ENCODE measurements at places on chromosomes 16 and 17.

DNA sequence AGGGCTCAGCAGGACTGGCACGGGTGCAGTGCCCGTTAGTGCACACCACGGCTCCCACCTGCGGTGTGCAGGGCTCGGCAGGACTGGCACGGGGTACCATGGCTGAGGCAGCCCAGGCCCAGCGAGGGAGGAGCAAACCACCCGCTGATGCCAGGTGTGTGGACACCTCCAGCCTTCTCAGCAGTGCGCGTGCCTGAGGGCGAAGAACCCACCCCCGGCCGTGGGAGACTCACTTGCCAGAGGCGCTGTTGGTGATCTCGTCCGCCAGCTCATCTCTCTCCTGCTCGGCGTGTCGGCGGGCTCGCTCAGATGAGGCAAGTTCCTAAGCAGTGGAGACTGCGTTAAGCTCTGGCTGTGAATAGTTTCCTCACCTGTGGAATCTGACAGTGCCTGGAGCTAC lies 45.4 kb downstream of the NDEL1 start:
- no peak for DNase-seq
- H3K36me3 ChIP-seq, result peaks cover 65% of the 10 kb centered on the region
- no peak overlapping the region for H3K4me3 ChIP-seq
- H3K4me1 ChIP-seq, result no peaks in the 10 kb centered on the region
- H3K27me3 ChIP-seq, result no peaks in the 10 kb centered on the region

DNA sequence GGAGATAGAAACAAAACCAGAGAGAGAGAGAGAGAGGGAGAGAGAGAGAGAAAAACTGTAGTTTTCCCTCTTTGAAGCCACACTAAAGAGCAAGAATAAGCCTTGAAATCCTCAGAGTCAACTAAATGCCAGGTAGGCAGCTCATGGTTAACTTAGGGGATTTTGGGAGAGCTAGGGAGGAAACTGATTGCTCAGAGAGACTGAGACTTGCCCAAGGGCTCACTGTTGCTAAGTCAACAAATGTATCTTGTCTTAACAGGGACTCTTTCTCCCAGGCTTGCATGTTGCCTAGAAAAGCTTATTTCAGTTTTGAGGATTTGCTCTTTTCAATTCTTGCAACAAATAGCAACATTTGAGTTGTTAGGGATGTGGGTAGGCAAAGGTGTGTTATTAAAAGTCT lies 4.5 kb upstream of the SLC5A11 start:
- peaks cover 4% of the 10 kb centered on the region for H3K27me3 ChIP-seq
- H3K4me1 ChIP-seq, result no peaks in the 10 kb centered on the region
- no peaks in the 10 kb centered on the region for H3K36me3 ChIP-seq
- no peak overlapping the region for H3K4me3 ChIP-seq

- H3K4me3 ChIP-seq, result no peak overlapping the region
- DNase-seq, result no peak
- peaks cover 4% of the 10 kb centered on the region for H3K4me1 ChIP-seq
- no peaks in the 10 kb centered on the region for H3K27me3 ChIP-seq
- H3K27ac ChIP-seq, result no peak overlapping the region
These were observed 166.0 kb upstream of the ZFHX3 start for GRCh38 chr16:73213732-73214455.

- H3K27ac ChIP-seq, result no peak overlapping the region
- no peak overlapping the region for H3K4me3 ChIP-seq
- H3K36me3 ChIP-seq, result no peaks in the 10 kb centered on the region
- no peak for DNase-seq
- peaks cover 17% of the 10 kb centered on the region for H3K4me1 ChIP-seq
- no peaks in the 10 kb centered on the region for H3K27me3 ChIP-seq
These were observed 76.1 kb upstream of the LGALS9 start for GRCh38 chr17:27554911-27555310.
